ENCODE measurements at places on chromosomes 7 and 10.

DNA sequence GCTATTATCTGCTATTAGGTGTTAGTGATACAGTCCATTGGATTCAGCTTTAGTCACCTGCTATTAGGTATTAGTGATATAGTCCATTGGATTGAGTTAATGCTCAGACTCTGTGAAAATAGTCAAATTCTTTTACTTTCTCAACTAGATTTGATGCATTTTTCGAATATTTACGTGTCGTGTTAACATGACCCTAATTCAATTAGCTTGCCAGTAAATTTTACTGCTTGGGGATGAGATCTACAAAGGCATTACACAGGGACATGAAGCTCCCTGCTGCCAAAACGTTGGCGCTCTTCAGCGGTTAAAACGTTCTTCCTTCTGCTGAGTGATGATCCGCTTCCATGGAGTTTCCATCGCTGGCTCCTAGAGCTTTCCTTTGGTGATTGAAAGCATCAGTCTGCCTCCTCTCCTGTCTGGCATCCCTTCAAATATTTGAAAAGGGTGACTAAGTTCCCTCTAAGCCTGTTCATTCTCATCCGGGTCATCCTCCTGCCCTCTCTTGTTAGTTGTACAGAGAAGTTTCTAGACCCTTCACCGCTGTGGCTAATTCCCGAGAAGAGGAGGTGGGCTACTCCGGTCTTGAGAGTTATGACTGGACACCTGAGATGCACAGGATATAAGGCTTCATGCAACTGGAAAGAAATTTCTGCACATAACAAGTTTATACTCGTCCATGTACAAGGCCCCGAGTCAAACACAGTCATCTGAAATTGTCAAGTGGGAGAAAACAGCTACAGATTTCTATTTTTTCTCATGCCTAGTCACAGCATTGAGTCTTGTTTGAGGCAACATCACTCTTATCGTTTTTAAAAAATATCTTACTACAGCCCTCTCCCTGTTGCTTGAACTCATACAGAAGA, 254.0 kb downstream of the KLF6 start:
- DNase-seq: no peak

DNA sequence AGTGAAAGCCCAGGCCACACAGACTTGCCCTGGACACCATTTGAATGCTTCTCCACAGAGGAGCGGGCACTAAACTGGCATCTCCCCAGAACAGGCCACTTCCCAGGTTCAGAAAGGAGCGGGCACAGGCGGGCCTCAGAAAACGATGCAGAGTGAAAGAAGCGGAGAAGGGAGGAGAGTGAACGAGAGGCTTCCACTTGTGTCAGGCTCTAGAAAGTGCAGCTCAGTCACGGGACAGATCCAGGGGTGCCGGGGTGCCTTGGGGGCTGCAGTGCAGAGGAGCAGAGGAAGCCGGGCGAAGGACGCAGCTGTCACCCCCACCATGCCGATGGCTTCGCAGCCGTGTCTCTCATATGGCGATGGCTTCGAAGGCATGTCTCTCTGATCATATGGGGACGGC, 26.1 kb upstream of the PRKAR1B start:
- no peak for DNase-seq

DNA sequence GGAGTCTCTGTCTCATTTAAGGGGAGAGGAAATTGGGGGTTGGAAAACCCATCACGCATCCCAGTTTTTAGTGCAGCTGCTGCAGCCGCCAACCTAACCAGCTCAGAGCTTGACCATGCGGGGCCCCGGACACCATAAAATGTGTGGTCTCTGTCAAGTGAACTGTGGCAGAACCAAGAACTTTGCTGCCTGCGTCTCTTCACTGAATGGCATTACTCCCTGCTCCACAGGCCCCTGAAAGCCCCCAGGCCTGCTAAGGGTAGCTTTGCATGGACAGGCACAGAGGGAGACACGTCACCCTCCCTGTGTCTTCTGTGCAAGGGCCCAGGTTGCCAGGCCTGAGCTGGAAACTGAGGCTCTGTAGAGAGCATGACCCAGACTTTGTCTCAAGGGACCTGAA, 144.6 kb upstream of the GPR26 start:
- no peak for DNase-seq

- no peak for DNase-seq
These were observed 594.5 kb downstream of the ACTR3B start for GRCh38 chr7:153354071-153354470.

- DNase-seq: no peak
These were observed 46.6 kb downstream of the INSIG1 start for GRCh38 chr7:155344270-155344617.

DNA sequence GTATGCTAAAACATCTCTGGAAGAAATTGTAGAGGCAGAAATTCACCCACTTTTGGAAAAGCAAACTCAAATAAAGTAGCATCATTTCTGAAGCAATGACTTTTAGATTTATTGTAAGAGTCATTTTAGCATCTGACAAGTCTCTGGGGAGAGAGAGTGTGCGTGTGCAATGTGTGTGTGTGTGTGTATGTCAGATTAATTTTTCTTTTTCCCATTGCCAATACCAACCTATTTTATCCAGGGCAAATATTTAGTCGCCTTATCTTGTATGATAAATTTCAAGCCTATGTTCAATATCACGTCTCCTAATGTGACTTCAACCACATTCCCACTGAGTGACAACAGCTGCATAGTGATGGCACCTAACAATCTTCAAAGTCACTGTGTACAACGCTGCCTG, 101.7 kb downstream of the NEBL start:
- DNase-seq: no peak

DNA sequence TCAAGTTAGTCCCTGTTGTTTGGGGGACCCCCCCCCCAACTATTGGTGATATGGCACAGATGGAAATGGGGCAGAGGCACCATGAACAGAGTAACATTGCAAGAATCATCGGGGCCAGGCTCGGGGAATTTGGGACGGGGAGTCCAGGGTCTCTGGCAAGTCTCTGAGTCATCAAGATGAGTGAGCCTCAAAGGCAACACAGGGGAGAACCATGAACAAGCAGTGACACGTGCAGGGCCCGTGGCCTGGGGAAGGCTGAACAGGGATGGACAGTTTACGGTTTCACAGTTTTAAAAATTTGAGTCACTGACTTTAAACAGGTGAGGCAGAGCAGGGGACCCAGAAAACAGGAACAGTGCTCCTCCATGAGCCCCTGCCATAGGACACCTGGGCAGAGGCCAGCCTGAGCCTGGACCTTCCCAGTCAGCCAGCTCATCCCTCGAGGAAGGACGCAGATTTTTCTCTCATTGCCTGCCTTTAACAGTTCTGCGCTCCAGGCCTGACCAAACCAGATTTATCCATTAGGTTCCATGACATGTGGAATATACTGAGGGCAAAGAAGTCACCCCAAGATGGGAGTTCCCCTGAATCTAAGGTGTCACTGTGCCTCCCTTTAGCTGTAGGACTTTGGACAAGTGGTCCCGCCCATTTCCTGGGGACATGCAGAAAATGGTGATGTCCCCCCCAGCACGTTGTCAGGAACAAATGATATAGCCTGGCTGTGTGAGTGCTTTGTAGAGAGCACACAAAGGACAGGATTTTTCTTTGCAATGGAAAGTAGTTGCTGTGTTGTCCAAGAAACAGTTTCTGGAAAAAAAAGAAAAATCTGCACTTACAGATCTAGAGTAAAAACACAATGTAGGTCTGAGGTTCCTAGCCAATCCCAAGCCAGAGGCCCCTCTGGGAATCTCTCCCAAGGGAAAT, 23.8 kb downstream of the CHST15 start:
- no peak for DNase-seq

GRCh38 chr10:37703114-37703513, 154.3 kb downstream of the ZNF248 start:
- no peak for DNase-seq

DNA sequence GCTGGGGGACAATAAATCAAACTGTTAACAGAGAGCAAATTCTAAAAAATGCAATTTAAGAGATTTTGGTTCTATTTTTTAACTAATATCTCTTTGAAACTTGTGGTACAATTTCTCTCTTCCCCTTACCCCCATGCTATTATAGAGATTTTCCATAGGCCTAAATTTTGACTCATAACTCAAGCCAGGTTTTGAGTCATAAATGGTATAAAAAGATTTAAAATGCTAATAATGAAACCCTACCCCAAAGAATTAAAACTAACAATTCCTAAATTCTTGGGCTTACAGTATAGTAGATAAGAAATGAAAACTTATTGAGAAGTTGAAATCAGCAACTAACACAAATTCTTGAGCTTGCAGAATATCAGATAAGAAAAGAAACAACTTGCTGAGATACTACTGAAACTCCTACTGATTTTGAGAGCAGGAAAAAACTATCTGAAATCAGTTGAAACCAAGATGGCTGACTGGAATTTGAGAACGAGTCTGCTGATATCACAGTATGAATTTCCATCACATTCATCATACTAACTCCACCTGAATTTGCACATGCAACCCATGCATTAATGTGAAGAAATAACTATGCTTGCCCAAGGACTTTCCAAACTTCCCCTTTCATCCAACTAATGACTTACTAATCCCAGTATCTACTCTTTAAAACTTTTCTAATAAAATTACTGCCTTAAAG, 36.3 kb downstream of the POT1 start:
- DNase-seq: no peak

DNA sequence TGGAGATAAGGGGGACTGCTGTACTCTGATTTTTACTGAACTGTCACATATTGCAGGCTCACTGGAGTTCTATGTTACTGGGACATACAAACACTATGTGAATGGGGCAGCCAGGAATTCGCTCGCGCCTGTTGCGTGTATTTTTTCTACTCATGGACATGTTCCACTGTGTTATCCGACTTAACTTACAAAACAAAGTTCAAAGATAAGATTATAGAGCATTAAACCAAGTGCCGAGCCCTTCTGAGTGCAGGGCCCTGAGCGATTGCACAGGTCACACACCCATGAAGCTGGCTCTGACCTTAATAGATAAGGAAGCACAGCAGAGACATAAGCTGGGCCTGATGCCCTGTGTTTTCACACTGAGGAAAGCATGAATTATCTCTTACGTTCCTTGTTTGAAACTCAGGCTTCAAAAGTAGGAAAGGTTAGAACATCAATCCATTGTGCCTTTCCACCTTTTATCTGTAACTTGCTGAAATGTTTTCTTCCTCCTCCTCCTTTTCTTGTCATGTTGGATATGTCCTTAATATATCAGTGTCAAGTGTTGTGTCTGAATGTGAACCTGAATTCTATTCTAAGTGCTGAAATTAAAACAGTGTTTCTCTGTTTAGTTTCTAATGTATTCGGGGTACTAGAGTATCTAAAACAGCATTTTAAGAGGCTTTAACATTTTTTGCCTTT, 273.8 kb downstream of the AUTS2 start:
- DNase-seq: no peak

DNA sequence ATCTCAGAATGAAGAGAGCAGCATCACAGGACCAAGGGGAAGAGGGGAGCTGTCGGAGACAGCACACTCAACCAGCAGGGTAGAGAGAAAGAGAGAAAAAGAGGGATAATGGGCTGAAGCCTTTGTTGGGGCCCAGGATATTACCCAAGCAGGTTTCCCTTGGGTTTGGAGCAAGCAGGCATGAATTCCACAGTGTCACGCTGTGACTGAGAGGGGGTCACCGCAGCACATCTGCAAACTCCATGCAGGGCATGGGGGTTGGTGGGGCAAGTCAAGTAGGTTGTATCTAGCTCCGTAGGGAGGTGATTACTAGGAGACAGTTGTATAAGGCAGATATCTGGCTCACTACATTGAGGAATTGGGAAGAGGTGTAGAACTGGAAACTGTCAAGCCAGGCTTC, 42.2 kb upstream of the SEMA3E start:
- DNase-seq: no peak

- DNase-seq: no peak
These were observed 23.8 kb downstream of the PODXL start for GRCh38 chr7:131532570-131533091.

GRCh38 chr7:135334830-135335543, 101.3 kb downstream of the STRA8 start:
- DNase-seq: no peak
